ENCODE measurements at places on chromosomes 1 and 21.
A peak's percentile ranks its signal among the peaks of the same experiment; 100 is the strongest.

DNA sequence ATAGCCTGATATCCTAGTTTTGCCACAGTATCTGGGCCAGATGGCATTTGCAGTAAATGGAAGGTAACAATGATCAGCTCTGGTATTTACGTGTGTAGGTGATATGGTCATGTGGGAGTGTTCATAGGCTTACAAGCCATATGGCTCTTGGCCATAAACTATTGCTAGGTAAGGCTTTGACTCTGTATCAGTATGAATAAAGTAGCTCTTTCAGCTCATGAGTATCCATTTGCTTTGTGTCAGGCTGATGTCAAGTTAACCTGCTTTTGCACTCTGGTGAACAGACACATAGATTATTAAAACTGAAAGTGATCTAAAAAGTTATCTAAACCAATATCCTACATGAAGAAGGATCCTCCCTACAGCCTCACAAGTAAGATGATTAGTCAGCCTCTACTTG, 69.0 kb downstream of the DDR2 start:
- DNase-seq, result no peak

- no peak for DNase-seq
These were observed 35.8 kb downstream of the C1orf198 start for GRCh38 chr1:230832476-230832875.

DNA sequence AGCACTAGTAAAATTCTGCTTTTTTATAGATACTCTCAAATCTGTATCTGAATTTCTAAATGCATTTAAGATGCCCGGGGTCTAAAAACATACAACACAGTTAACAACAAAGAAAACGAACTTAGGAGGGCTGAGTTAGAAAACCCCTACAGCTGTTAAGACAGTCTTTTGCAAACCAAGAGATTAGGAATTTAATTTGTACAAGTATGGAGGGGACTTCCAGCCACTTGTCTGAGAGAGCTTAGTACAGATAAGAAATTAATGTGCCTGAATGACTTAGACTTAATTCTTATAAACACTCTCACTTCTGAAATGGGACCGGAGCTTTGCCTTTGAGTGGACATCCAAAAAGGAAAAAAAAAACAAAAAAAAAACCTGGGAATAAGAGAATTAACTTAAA, 61.6 kb downstream of the SMYD3 start:
- DNase-seq, result no peak

DNA sequence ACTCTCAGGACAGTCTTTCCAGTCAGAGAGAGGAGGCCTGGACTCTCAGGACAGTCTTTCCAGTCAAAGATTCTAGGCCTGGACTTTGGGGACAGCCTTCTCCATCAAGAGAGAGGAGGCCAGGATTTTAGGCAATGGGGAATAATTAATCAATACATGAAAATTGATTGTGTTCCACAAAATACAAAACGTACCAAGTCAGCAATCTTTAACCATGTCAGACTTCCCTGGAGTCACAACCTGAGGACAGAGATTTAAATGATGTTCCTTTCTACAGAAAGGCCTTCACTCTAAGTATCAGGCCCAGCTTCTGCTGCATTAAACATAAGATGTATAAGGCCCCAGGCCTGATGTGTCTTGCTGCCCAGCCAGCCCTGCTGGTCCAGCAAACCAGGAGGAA, 27.0 kb upstream of the GPR157 start:
- DNase-seq, result no peak

GRCh38 chr1:154418923-154419619, 13.9 kb downstream of the IL6R start:
- no peak for DNase-seq

- no peak for DNase-seq
These were observed 1.1 kb downstream of the HOOK1 start for GRCh38 chr1:59815892-59816291.

DNA sequence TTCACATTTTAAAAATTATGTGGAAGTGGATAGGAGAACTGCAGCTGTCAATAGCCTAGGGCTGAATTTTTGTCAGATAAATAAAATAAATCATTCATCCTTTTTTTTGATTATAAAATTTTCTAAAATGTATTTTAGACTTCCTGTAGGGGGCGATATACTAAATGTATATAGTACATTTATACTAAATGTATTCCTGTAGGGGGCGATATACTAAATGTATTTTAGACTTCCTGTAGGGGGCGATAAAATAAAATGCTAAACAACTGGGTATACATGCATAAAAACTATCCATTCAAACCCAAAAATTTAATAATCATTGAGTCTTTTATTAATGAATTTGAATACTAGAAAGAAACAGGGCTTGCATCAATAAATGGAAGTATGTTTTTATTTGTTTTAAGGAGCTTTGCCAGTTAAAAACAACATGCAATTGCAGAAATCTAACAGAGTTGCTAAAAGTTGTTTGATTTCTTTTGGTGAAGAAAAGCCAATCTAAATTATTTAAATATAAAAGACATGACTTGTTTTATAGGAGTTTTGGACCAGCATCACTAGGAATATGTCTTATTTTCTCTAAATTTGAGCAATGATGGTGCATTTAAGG, 31.4 kb downstream of the CLCA1 start:
- peak; percentile 21 for DNase-seq

DNA sequence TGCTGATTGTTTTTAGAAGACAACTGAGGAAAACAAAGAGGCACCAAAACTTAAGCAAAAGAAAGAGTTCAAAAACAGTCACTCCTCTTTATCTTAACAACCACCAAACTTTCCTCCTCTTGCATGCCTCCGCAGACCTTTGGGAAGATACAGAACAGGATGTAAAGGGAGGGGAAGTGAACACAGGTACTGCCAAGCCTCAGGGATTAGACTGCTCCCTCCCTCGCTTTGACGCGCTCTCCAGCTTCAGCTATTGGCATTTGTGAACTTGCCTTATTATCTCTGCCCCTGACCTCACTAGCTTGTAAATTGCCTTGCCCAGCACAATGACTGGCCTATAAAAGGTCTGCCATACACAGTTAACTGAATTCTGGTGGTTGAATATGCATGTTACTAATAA, 4.8 kb upstream of the SRP9 start:
- no peak for DNase-seq

GRCh38 chr1:190809312-190809711, 331.6 kb upstream of the BRINP3 start:
- DNase-seq, result no peak

DNA sequence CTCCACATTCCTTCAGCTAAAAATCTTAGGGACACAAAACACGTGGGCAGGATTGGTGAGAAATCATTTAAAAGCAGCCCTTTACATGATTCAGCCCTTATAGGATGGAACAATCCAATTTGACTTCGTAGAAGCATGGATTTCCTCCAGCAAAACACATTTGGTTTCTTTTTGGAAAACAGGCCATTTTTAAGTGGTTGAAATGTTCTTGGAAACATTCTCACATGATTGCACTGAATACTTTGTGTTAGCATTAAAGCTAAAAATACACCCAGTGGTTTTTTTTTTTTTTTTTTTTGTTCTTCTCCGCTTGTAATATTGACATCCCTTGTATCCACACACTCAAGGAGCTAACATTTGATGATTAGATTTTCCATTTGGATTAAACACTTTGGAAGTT, 42.1 kb upstream of the ABCG1 start:
- no peak for DNase-seq

GRCh38 chr1:177124577-177125278, 39.8 kb downstream of the ASTN1 start:
- DNase-seq, result no peak

GRCh38 chr1:236421850-236422516, 27.9 kb downstream of the EDARADD start:
- DNase-seq, result no peak

GRCh38 chr1:20956272-20956671, 169.2 kb upstream of the HP1BP3 start:
- no peak for DNase-seq

DNA sequence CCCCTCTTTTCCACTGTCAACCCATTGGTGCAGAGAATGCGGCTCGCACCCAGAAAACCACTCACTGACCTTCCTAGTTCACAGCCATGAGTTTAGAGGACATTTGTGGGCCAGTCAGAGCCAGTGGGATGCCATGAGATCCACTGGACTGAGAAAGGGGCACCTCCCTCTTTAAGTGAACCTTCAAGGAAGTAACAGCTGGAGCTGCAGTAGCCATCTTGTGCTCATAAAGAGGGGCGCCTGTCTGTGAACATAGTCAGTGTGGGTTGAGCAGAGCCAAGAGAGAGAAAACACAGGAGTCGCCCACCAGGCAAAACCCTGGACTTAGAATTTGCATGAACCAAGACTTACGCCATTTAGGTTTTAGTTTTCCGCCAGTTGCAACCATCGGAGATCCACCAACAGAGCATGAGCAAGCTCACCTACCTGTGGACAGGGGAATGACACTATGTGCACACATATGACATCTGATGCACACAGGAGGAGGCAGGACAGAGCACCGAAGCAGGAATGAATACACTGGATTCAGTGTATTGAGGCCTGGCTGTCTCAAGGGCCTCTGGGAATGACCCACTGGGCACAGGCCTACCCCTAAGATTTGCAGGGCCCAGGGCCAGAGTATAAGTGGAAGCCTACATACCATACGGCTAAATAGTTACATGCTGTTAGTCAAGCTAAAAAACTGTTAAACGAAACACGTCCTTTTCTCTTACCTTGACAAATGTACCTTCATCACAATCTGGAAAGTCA, 151.6 kb downstream of the GRIK3 start:
- DNase-seq, result peak; percentile 1

DNA sequence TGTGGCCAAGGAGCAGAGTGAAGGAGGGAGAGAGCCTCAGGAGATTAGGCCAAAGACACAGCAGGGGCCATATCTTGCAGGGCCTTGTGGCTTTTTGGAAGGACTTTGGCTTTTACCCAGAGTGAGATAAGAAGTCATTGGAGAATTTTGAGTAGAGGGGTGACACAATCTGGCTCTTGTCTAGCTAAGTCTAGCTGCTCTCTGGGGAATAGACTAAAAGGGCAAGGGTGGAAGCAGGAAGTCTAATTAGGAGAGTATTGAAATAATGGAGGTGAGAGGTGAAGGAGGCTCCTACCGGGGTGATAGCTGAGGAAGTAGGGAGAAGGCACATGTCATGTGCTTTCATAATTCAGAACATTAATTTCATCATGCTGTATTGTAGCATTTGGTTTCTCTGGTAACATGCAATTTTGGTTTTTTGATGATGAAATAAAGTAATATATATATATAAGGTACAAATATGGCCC, 34.3 kb upstream of the KCNA3 start:
- DNase-seq, result no peak

GRCh38 chr21:36747815-36748383, 49.0 kb downstream of the SIM2 start:
- peak; percentile 52 for DNase-seq

DNA sequence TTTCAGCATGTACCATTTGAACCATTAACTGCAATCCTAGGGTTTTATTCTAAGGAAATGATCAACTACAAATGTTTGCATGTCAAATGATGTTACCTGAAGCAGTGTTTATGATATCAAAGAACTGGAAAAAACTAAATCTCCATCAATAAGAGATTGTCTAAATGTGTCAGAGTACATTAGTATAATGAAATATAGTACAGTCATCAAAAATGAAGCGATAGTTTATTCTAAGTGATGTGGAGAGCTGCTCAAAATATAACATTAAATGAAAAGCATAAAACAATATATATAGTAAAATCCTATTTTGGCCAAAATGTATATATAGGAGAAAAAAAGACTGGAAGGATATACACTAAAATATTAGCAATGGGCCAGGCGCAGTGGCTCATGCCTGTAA, 24.0 kb downstream of the AKNAD1 start:
- no peak for DNase-seq

- no peak for DNase-seq
These were observed 22.7 kb upstream of the GNG12 start for GRCh38 chr1:67855961-67856360.

GRCh38 chr1:62334434-62334985, 15.3 kb upstream of the KANK4 start:
- no peak for DNase-seq

DNA sequence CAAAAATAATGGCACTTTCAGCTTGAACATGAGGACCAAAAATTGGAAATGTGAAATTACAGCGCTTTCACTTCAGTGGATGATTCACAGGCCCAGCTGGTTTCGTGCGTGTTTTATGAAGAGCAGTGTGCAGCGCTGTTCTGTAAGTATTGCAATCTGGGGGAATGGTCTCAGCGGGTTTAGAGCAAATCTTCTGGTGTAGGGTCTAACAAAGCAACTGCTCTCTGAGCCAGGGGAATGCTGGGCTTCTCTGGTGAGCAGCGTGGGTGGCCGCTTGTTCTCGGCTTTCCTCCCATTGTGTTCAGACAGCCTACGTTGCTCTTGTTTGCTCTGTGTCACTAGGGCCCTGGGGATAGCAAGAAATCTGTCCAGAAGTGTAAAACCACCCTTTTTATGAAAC, 42.4 kb upstream of the GADD45A start:
- DNase-seq, result no peak

DNA sequence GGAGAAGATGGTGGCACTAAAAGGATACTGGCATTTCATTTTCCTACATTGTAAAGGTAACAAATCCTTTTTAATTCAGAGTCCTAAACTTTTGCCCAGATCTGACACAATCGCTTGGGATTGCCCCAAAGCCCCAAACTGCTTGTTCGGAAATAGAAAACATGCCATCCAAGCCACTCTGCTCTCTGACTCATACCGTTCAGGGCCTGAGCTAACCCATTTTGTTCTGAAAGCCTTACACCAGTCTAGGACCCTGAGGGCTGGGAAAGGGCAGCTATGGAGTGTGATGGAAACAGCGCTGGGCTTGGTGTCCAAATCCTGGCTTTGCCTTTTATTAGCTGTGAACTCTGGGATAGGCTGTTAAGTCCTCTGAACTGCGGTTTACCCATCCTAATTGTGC, 159.4 kb upstream of the UBE2U start:
- no peak for DNase-seq

- no peak for DNase-seq
These were observed 25.2 kb upstream of the SSX2IP start for GRCh38 chr1:84715342-84716019.

- no peak for DNase-seq
These were observed 41.3 kb downstream of the AKNAD1 start for GRCh38 chr1:108815566-108815965.

DNA sequence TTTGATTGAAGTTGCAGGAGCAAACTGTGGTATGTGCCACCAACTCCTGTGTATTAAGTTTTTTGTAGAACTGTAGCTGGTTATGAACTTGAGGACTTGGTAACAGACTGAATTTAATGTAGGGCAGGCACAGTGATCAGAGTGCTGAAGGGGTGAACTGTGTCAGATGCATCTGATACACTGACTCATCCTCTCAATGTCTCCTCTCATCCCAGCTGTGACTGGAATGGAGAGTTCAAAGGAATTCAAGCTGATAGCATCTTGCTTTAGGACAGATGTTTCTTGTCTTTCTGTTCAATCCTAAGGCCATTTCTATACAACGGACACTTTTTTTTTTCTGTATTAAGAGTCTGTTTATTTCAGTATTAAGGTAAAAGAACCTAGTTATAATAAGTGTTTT, 25.0 kb upstream of the GBP1 start:
- no peak for DNase-seq

DNA sequence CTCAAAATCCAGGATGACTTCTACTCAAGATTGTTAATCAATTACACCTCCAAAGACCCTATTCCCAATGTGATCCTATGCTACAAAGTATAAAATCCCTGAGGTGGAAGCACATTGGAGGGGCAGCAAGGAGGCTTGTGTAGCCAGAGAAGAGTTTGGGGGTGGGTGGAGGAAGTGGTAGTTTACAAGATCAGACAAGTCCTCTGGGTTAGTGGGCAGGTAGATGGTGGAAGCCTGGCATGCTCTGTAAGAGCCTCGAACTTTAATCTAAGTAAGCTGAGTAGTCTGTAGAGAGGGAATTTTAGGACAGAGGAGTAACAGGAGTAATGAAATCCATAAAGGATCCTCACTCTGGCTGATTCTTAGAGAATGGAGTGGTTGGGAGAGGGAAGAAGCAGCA, 65.0 kb upstream of the KCTD3 start:
- no peak for DNase-seq
